ENCODE measurements at places on chromosomes 1 and 21.
A peak's percentile ranks its signal among the peaks of the same experiment; 100 is the strongest.

- no peak for DNase-seq
Measured at GRCh38 chr1:211527006-211527405, 35.0 kb upstream of the RD3 start.

- DNase-seq: no peak
Measured at GRCh38 chr1:9388335-9389180, 95.9 kb downstream of the SPSB1 start.

DNA sequence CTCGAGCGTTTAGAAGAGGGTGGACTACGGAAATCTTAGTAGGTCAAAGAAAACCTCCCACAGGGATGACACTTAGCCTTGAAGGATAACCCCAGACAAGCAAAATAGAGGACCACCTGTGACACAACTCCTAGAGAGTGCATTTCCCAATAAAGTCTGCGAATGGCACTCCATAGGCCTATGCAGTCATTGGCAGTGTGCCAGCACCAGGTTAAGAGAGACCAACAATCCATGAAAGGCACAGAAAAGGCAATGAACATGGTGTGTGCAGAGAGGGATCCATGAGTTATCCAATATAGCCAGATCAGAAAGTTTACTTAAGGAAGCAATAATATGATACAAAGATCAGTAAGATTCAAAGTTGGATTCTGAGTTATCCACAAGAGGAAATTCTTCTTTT is 45.2 kb upstream of the FMO2 start:
- DNase-seq: no peak

DNA sequence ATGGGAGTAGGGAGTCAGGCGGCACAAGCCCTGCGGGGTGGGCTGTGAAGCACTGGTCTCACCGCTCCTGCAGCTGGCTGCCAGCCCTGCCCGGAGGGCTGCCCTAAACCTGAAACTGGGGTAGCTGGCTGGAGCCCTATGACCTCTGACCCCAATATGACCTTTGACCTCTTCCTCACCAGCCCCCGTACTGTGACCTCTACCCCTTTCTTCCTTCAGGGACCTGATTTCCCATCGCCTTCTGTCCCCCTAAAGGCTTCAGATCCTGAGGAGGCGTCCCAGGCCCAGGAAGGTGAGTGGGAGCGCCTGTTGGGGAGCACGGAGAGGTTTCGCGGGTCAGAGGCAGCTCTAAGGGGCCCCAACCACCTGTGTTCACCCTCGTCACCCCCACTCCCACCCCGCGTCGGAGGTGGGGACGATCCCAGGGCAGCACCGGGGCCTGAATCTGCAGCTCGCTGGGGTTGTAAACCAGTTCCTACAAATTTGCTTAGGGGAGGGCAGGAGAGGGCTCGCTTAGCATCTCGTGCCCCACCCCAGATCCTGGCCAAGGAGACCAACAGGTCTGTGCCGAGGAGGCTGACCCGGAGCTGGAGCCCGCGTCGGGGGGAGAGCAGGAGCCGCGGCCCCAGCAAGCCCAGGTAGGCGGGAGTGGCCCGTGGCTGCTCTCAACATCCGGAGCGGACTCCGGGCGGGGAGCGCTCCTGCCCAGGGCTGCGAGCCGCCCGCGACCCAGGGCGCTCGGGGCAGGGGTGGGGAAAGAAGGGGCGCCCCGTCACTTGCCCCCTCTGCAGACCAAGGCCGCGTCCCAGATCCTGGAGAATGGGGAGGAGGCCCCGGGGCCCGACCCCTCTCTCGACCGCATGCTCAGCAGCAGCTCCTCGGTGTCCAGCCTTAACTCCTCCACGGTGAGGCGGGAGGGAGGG is 7.3 kb downstream of the SYTL1 start:
- peak; percentile 41 for DNase-seq

DNA sequence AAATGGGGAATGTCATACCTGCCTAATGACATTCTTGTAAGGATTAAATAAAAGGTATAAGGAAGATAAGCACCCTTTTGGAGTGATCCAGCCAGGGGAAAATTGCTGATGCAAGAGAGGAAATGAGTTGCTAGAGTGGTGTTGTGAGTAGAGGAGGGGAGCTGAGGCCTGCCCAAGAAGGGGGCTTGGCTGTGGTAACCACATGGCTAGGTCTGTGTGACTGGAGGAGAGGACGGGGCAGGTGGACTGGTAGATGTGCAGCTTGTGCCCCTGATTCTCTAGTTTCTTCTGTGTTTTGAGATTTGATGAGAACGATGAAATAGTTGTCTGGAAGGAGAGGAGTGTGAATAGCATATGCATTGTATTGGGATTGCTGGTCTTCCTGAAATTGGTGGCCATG is 6.6 kb downstream of the TXLNA start:
- DNase-seq: no peak

GRCh38 chr1:197127246-197127912 is 19.1 kb downstream of the ASPM start:
- DNase-seq: no peak

DNA sequence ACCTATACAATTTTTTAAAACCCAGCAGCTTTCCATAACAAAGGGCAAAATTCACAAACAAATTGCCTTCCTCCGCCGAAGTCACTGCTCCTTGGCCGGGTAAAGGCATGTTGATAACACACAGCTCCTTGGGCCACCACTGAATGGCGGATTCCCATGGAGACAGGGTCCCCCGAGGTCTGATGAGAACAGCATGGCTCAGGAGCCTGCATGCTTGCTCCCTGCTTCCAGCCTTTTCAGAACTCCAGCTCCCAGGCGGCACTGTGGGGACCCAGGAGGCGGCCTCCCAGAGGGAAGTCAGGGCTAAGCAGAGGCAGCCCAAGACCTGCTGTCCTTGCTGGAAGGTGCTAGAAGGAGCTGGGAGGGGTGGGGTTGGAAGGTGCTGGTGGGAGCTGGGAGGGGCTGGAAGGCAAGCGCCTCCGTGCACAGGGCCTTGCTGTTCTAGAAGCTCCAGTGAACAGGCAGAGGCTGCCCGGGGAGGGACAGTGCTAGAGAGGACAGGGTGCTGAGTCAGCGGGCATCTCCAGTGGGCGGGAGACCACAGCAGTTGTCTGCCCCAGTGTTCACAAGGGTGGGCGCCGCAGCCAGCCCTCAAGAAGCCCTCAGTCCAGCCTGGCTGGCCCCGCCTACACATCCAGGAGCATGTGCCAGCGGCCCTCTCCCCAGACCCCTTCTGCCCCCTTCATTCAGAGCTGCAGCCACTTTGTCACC is 35.1 kb downstream of the PRDM16 start:
- no peak for DNase-seq

- no peak for DNase-seq
Measured at GRCh38 chr1:27144920-27145661, 9.8 kb downstream of the SLC9A1 start.

- peak; percentile 19 for DNase-seq
Measured at GRCh38 chr1:159916242-159917051, 8.9 kb downstream of the TAGLN2 start.

GRCh38 chr1:226054519-226055327 is 7.8 kb upstream of the H3-3A start:
- DNase-seq: no peak

DNA sequence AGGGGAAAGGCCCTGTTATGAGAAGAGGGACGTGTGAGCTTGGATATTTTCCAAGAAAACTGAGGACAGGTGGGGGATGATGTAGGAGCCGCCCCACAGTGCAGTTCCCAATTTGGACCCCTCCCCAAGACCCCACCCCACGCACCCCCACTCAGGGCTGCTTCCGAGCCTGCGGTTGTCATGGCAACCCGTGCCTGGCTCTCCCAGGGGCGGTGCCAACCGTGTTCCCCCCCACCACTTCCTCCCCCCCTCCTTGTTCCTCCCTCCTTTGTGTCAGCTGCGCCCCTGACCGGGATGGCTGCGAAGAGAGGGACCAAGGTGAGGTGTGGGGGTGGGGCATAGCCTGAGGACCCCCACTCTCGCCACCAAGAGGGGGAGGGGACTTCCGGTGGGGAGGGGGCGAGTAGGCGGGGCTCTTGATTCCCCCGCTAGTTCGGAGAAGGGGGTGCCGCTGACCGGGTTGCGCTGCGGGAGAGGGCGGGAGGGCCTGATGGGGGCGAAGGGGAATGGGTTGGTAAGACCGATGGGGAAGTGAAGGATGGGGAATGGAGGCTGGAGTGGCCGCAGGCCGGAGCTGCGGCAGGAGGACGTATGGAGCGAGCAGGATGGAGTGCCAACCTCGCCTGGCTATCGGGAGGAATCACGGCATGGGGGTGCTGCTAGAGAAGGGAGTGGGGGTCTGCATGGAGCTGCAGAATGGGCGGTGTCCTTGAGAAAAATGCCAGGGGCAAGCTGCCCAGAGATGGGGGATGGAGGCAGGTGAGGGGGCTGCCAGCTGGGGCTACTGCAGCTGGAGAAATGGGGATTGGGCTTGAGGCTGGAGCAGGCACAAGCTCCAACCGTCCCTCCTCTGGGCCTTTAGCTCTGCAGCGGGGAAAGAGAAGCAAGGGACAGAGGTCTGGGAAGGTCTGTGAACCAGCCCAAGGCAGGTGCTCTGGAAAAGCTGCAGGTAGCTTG is 953 bp downstream of the TRIM46 start:
- peak; percentile 76 for DNase-seq

DNA sequence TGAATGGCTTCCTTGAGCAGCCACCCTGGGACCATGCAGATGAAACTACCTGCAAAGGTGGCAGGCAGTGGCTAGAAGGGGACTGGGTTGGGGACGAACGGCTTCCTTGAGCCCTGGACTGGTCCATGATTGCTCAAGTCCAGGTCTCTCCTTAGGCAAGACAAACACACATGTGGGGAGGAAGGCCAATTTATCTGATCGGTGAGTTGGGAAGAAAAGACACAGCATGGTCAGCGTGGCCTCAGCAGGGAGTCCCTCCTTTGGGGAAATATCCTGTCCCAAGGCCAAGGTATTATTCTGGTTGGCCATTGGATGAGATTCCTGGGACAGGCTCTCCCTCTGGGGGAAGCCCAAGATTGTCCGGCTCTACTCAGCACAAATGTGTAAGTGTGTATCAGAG is 116.3 kb upstream of the ERG start:
- DNase-seq: no peak

DNA sequence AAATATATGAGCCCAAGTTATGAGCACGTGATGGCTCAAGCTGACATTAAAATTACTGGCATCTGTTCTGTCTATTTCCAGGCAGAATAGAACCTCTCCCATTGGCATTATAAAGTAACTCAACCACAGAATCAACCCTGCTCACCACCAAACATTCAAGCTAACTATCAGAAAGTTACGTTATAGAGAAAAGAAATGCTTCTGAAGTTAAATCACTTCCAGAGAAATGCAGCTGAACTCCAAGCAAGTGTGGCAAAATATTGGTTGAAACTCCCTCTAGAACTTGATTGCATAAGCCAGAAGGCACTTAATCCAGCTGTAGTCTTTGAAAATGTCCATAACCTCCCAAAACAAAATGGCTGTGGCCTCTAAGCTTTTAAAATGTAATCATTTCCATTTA is 36.2 kb upstream of the UBE2U start:
- DNase-seq: no peak

GRCh38 chr1:83928396-83928795 is 70.5 kb downstream of the TTLL7 start:
- no peak for DNase-seq

- no peak for DNase-seq
Measured at GRCh38 chr1:77543822-77544448, 138.5 kb downstream of the ZZZ3 start.

GRCh38 chr1:190226006-190226405 is 251.7 kb downstream of the BRINP3 start:
- no peak for DNase-seq

DNA sequence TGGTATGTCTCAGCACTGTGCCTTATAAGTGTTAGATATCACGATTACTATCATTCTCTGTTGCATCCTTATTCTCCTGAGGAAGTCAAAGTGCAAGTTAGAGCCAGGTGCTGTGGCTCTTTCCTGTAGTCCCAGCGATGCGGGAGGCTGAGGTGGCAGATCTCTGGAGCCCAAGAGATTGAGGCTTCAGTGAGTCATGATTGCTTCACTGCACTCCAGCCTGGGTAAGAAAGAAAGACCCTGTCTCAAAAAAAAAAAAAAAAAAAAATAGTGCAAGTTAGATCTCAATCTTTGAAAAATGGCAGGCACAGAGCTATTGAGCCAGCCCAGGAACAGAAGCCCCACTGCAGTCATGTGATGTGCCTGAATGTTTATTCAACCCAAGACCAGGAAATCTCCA is 147.8 kb upstream of the POGK start:
- DNase-seq: no peak

- no peak for DNase-seq
Measured at GRCh38 chr1:56403321-56403720, 176.0 kb downstream of the PLPP3 start.

DNA sequence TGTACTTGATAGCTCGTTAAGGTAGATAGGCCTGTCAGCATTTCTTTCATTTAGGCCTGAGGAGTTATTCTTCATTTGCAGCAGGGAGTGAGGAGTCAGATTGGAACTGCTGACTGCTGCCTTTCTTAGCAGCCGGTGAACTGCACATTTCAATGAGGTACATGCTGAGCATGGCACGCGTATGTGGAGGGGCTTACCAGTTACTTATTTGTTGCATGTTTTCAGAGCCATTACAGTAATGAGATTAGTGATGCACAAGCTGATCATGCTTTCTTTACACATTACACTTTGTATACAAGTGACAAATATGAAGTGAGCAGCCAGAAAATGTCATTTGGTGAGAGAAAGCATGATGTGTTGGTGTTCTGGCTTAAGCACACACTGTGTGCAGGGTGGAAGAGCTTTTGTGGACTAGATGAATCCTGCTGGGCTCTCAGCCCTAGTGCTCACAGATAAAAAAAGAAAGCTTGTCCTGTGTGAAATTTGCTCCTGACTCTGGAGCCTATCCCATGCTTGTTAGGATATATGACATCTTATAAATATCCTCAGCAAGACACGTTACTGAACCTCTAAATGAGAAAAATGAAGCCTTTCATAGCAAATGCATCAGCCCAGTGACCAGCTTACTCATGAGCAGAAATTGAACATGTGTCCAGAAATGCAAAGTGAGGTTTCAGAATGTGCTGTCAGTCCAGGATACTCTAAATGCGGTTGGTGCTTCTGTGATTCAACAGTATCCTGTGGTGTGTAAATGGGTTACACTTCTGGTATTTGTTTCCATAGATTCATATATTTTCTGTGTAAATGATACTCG is 574.7 kb upstream of the ADGRL2 start:
- DNase-seq: no peak

- no peak for DNase-seq
Measured at GRCh38 chr1:198203434-198203833, 46.6 kb downstream of the NEK7 start.

GRCh38 chr21:20519076-20519475 is 479.1 kb upstream of the NCAM2 start:
- DNase-seq: no peak

- DNase-seq: no peak
Measured at GRCh38 chr1:99177465-99177864, 86.8 kb upstream of the PLPPR4 start.

DNA sequence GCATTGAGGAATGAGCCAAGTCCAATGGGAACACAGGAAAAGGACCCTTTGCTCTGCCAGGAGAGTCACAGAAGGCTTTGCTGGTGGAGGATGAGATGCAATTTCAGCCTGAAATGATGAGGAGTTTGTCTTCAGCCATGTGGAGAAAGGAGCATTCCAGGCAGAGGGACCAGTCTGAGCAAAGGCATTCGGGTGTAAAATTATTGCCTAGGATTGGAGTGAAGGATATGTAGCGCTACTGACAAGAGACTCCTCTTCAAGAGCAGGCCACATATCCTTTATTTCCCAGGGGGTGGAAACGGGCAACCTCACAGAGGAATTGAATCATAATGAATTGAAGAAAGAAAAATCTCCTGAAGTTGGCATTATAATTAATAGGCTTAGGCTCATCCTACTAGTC is 1.1 kb upstream of the CSF1 start:
- DNase-seq: no peak

GRCh38 chr1:30464187-30464617 is 259.2 kb downstream of the MATN1 start:
- DNase-seq: no peak
